ENCODE measurements at places on chromosomes 2 and 18.
A peak's percentile ranks its signal among the peaks of the same experiment; 100 is the strongest.

- no peak for DNase-seq
Observed at GRCh38 chr18:76099931-76100457, 395.0 kb downstream of the ZNF516 start.

DNA sequence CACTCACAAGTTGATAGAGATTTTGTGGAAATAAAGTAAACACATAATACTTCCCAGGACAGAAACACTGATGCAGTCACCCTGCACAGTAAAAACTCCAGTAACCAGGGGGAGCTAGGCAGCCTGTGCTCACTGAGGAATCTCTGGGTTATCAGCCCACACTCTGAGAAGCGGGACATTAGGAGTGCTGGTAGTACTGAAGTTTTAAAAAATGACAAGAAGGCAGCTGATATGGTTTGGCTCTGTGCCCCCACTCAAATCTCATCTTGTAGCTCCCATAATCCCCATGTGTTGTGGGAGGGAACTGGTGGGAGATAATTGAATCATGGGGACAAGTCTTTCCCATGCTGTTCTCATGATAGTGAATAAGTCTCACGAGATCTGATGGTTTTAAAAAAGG is 31.4 kb downstream of the KCTD1 start:
- no peak for DNase-seq

GRCh38 chr18:49745045-49746014 is 68.0 kb downstream of the ACAA2 start:
- DNase-seq: no peak

DNA sequence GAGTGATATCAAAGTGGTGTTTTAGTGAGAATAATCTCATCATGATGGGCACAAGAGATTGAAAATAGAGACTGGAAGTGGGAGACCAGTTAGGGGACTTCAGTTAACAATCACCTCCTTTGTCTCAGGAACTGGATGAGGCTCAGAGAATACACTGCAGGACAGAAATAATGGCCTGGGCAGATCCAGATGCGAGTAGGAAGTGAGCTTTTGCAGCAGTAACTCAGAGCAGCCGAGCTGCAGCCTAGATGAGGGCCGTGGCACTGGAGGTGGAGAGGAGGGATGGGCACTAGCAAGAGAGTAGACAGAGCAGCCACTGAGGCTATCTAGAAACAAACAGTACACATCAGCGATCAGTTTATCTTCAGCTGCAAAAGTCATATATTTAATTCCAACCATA is 48.6 kb downstream of the CYB5A start:
- DNase-seq: peak; percentile 32

DNA sequence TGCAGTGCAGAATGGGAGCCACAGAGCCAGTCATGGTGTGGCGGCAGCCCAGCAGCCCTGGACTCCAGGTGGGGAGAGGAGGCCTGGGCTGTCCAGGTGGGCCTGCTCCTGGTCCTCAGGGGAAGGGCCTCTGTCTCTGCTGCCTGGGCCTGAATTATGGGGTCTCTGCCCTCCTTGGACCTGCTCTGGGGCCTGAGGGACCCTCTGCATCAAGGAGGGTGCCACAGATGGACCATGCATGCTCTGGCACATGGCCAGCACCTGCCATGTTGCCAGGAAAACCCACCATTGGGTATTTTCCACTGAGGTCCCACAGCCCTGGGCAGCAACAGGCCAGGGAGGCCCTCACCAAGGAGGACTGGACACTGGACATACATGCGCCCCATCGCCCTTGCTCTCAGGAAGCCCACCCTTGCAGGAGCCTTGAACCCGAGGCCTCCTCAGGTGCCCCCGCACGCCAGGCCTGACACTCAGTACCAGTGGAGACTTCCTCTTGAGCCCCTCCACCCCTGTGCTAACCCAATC is 107.1 kb downstream of the NDUFA10 start:
- DNase-seq: no peak

DNA sequence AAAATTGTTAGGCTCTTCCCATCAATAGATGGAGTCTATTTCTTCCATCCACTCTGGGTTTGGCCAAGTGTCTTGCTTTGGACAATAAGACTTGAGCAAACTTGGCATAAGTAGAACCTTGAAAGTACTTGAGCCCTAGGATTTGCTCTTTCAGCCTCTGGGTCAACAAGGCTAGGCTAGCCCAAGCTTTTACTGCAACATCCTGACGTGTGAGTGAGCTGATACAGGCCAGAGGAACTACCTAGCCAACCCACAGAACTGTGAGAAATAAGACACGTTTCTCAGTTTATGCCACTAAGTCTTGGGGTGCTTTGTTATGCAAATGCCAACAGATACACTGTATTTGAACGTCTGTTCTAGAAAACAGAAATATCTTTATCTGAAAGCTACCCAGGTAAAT is 71.9 kb downstream of the LRP2 start:
- no peak for DNase-seq

- DNase-seq: no peak
Observed at GRCh38 chr2:178506949-178507348, 26.7 kb downstream of the PLEKHA3 start.

Data from hematopoietic multipotent progenitor cell treated with erythropoietin and hydrocortisone succinate and interleukin-3 and kit ligand, for 15 days (in vitro differentiated cells).